ENCODE measurements at places on chromosomes 13 and 19.

- peak; percentile 36 for DNase-seq
Observed at GRCh38 chr13:29923554-29924481, 73.4 kb upstream of the UBL3 start.

- no peak for DNase-seq
Observed at GRCh38 chr19:821231-821824, 427 bp downstream of the PLPPR3 start.

DNA sequence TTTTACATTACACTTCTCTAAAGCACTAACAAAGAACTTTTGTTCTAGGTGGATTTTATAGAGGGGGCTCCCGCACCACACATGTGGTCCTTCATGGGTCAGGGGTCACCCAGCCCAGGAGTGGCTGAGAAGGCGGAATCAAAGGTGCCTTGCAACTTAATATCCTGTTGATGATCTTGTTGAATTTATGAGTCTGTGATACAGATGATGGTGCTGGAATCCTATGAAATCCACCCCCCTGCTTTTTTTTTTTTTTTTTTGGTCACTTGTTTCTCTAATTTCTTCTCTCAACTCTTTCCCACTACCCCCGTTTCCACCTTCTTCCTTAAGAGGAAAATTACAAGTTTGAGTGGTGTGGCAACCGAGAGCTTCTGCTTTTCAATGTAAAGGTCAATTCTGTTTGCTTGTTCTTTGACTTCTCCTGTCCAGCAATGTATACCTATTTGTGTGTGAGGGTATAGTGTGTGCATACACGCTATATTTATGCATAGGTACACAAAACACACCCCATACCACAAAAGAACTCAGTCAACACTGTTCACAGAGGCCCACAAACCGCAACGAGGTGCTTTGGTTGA, 4.2 kb upstream of the ZIC2 start:
- no peak for DNase-seq

DNA sequence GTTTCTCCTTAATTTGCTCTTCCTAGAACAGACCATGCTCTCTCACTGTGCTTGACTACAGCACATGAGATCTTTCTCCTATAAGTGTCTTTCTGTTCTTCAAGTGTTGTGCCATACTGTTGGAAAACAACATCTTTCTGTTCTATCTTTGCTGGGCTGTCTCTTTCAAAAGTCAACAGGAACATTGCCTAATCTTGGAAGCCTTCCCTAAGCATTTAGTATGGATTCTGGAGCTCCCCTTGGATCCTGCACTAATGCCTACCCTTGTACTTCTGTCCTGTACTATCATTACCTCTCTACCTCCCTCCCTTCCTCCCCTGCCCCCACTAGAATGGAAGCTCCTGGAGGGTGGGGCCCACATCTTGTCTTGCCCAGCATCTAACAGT, 26.8 kb downstream of the STARD13 start:
- DNase-seq: no peak

- DNase-seq: no peak
Observed at GRCh38 chr13:25266706-25267105, 20.6 kb downstream of the MTMR6 start.

- DNase-seq: no peak
Observed at GRCh38 chr19:1851654-1852580, 3.6 kb upstream of the REXO1 start.

- DNase-seq: no peak
Observed at GRCh38 chr19:291006-291521, at the start of gene PLPP2. TSS of gene PLPP2 (minus strand) at chr19:291403. CDS start at chr19:291336, 67 bp downstream.

DNA sequence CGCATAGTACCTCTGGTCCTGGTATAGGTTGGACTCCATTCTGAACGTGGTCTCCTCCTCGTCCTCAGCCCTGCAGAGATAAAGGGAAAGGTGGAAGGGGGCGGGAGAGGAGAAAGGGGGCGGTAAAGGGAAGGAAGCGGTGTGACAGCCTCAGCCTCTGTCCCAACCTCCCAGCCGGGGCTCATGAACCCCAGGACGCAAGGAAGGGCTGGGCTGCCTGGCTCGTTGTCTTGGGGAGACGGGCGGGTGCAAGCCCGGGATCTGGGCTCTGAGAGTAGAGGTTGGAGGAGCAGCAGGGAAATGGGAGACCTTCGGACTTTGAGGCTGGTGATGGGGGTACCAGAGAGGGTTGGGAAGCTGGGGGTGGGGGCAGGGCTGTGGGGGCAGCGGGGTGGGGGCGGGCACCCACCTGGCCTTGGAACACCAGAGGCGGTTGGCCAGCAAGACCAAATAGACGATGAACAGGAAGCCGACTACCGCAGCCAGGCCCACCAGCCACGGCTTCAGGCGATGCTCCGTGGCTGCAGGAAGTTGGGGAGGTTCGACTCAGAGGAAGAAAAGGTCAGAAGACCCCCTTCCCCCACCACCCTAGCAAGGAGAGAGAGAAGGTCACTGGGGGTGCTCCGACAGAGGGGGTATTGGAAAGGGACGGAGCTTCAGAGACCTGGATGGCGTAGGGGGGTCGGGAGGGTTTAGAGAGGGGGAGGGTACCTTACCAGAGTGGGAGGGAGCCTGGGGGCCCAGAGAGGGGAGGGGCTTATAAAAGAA, 1.7 kb downstream of the SMIM24 start:
- no peak for DNase-seq

DNA sequence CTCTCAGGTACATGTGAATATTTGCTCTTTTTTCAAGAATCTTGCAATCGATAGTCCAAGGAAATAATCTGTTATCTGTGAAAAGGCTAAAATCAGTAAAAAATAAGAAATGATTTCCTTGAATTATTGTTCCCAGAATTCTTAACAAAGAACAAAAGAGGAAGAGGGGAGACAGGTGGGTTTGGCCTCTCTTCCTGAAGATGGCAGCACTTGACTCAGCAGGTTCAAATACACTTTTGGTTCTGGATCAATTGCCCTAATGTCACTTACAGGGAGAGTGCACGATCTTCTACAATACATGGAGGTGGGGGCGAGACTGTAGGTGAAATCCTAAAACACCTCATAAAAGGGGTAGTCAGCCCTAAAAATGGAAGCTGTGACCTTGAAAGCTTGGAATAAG, 358.7 kb downstream of the IRS2 start:
- DNase-seq: no peak

DNA sequence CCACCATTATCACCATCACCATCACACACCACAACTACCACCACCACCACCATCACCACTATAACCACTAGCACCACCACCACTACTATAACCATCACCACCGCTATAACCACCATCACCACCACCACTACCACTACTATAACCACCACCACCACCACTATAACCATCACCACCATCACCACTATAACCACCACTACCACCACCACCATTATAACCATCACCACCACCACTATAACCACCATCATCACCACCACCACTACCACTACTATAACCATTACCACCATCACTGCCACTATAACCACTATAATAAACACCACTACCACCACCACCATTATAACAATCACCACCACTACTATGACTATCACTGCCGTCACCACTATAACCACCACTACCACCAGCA, 173.2 kb downstream of the DCLK1 start:
- no peak for DNase-seq

DNA sequence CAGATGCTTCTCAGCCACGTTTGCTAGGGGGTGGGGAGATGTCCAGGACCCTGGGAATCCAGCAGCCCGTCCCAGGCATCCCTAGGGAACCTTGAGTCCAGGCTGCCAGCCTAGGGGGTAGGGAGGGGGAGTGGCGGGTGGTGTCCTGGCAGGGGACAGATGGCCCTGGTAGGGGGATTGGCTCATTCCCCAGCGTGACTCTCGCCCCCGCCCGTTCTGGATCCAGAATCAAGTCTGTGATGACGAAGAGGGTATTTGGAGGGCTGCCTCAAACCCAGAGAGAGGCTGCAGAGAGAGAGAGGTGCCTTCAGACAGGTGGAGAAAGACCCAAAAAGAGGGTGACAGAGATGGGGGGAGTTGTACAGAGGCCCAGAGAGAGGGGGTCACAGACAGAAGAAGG, 4.1 kb downstream of the SLC17A7 start:
- DNase-seq: no peak

DNA sequence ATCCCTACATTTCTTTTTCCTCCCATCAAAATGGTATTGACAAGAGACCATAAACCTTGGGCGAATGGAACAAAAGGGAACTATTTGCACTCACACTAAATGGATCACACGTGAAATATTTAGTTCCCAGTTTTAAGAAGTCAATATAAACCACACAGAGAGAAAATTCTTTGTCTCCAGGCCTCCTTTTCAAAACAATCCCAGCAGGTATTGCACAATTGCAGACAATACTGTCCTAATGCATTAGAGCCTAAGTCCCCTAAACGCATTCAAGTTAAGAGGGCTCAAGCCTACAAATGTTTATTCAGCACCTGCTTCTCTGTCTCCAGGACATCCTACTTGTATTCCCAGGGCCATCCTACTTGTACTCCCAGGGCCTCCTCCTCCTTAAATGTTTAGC, 1.3 kb upstream of the B3GLCT start:
- DNase-seq: no peak

GRCh38 chr19:57099199-57099661, 20.6 kb upstream of the USP29 start:
- peak; percentile 20 for DNase-seq

- DNase-seq: no peak
Observed at GRCh38 chr13:72139192-72139591, 272.2 kb upstream of the DACH1 start.

GRCh38 chr13:51577690-51578089, 6.6 kb upstream of the WDFY2 start:
- DNase-seq: no peak

DNA sequence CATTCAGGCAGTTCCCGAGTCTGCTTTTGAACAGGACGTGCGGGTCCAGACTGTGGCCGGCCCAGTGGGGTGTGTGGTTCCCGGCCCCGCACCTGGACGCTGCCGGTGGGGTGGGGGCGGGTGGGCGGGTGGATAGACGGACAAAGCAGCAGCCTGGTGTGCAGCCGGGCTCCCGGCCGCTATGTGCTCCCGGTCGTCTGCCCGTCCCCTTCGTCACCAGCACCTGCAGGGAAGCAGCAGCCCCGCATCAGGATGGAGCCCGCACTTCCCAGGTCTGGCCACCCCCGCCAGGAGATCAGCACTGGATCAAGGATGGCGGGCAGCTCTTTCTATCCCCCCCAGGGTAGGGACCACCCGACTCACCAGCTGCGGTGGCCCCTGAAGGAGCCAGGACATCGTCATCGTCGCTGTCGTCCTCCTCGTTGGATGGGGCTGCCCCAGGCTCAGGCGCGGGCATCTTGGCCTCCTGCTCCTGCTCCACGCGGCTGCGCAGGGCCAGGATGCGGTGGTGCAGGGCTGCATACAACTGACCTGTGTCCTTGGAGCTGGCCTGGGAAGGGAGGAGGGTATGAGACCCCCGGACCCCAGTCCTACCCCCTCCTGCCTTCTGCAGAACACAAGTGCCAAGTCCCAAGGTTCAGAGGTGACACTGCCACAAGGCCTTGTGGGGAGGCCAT, 3.5 kb downstream of the CAPS start:
- DNase-seq: no peak

- DNase-seq: peak; percentile 85
Observed at GRCh38 chr19:4811328-4812131, 20.0 kb downstream of the TICAM1 start.

- no peak for DNase-seq
Observed at GRCh38 chr13:32659736-32660135, 73.5 kb downstream of the PDS5B start.

DNA sequence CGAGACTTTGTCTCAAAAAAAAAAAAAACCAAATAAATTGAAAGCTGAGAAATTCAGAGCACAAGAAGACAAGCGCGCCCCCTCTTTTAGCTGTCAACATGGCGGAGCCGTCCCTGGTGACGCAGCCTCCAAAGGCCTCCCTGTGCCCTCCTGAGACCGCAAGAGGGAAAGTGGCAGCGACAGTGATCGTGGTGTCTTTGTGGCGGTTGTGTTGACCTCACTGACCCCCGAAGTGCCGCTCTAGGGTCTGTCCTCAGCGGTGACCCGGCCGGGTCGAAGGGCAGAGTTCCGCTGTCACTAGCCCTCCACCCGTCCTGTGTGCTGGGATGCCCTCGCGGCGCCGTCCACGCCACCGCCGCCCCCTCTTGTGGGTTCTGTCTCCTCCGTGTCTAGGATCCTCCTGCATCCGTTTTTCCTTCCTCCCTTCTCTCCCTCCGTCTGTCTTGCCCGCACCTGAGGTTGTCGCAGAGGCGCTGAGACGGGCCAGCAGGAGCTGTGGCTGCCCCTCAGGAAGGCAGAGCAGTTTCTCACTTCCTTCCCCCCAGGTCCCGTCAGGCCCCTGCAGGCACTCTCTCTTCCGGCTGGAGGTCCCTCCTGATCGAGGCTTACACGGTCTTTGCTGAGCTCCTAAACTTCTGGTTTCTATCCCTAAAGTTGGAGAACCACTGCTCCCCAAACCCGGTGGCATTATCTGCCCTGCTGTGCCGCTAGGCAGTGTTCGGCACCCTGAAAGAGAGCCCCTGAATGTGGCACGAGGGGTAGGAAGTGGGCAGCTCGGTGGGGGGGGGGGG, 7.2 kb downstream of the UHRF1 start:
- DNase-seq: no peak

DNA sequence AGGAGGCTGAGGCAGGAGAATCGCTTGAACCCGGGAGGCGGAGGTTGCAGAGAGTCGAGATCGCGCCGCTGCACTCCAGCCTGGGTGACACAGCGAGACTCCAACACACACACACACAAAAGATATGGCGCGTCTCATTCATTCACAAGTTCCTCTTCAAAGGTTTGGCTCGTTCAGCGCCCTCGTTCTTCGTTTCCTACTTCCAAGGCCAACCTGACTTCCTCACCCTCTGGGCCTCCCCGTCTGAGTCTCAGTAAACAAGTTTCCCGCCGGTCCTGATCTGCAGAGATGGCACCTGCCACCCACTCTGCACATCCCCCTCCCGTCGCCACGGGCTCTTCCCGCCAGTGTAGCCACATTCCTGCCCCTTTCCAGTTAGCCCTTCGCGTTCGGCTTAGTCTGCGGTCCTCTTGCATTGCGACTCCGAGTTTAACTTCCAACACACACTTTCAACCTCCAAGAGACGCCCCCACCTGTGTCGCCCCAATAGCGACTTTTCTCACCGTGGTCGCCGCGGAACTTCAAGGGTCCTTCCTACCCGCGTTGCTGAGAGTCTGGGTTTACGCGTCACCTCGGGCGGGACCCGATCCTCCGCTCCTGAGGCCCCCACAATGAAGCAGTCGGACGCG, 1.3 kb upstream of the BSG start:
- peak; percentile 20 for DNase-seq

DNA sequence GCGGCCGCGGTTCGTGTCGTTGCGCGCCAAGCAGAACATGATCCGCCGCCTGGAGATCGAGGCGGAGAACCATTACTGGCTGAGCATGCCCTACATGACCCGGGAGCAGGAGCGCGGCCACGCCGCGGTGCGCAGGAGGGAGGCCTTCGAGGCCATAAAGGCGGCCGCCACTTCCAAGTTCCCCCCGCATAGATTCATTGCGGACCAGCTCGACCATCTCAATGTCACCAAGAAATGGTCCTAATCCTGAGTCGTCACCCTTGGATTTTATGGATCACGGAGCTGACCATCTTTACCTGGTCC, 475 bp downstream of the MRPL57 start:
- DNase-seq: no peak

Measured in stimulated activated CD8-positive, alpha-beta memory T cell treated with anti-CD3 and anti-CD28 coated beads, Interleukin-12 subunit alpha, Interleukin-12 subunit beta, amount 100 ng/mL, for 1 hour (primary cell).